ENCODE measurements at places on chromosomes 7 and 10. TPM values are rescaled to one million over a fixed set of nuclear protein-coding genes. Genes with fewer than 3 reads are reported as not detected.

AP1S1 gene
- total RNA-seq: 184 TPM

SMO gene
- total RNA-seq: 15.8 TPM

FRAT2 gene
- total RNA-seq: 12.9 TPM

PARD3 gene
- 55.3 TPM for total RNA-seq

STX1A gene
- total RNA-seq: 51.6 TPM

CLEC2L gene
- total RNA-seq: not detected

NXPH1 gene
- not detected for total RNA-seq

OR13A1 gene
- total RNA-seq: not detected

SPAM1 gene
- not detected for total RNA-seq

CLDN15 gene
- total RNA-seq: 7.5 TPM

AKR1C8 gene
- total RNA-seq: not detected

PRLHR gene
- not detected for total RNA-seq

ARHGAP12 gene
- total RNA-seq: 23.2 TPM

ZNF92 gene
- total RNA-seq: 7.0 TPM

BCAP29 gene
- 68.0 TPM for total RNA-seq

PVRIG gene
- total RNA-seq: not detected

GIMAP6 gene
- 1.6 TPM for total RNA-seq

NEUROD6 gene
- total RNA-seq: not detected

CHST3 gene
- total RNA-seq: 23.6 TPM

AFAP1L2 gene
- 1.2 TPM for total RNA-seq

SYNPO2L gene
- 0.11 TPM for total RNA-seq

ZNF273 gene
- 2.8 TPM for total RNA-seq

TLL2 gene
- total RNA-seq: 0.05 TPM

PNLIPRP1 gene
- total RNA-seq: not detected

WNT8B gene
- not detected for total RNA-seq

LEP gene
- total RNA-seq: not detected

LAMB4 gene
- not detected for total RNA-seq

SMURF1 gene
- 27.8 TPM for total RNA-seq

POLR3A gene
- total RNA-seq: 15.8 TPM

NCF1 gene
- not detected for total RNA-seq

ADAMTS14 gene
- not detected for total RNA-seq

RARRES2 gene
- total RNA-seq: not detected

NDUFB2 gene
- 165 TPM for total RNA-seq

EPHB6 gene
- total RNA-seq: 4.0 TPM

AASS gene
- 10.7 TPM for total RNA-seq
